ENCODE measurements at places on chromosomes 11 and 22. TPM values are rescaled to one million over a fixed set of nuclear protein-coding genes. Genes with fewer than 3 reads are reported as not detected.

LINC01488 gene
- not detected for total RNA-seq

PTGDR2 gene
- total RNA-seq = 0.52 TPM

GPHA2 gene
- not detected for total RNA-seq

MYO18B gene
- total RNA-seq = 144 TPM

SCGB2A2 gene
- not detected for total RNA-seq

HEPACAM gene
- total RNA-seq = 1.6 TPM

ARFGAP3 gene
- total RNA-seq = 32.9 TPM

NRGN gene
- total RNA-seq = not detected

JAM3 gene
- 65.8 TPM for total RNA-seq

ARHGAP42 gene
- 23.5 TPM for total RNA-seq

TMPRSS5 gene
- total RNA-seq = 2.1 TPM

FLRT1 gene
- total RNA-seq = 0.52 TPM

ISX gene
- total RNA-seq = not detected

NDUFC2 gene
- 69.9 TPM for total RNA-seq

DBX1 gene
- under 0.01 TPM for total RNA-seq

TEF gene
- 12.5 TPM for total RNA-seq

CCDC157 gene
- 1.0 TPM for total RNA-seq

POLA2 gene
- 2.1 TPM for total RNA-seq

CTSC gene
- 47.0 TPM for total RNA-seq

OSBP2 gene
- total RNA-seq = 4.7 TPM

KIAA1671 gene
- 11.5 TPM for total RNA-seq

ACTN3 gene
- 156 TPM for total RNA-seq

USH1C gene
- not detected for total RNA-seq

PACS1 gene
- total RNA-seq = 13.6 TPM

MS4A6A gene
- total RNA-seq = 33.4 TPM

TRPM5 gene
- under 0.01 TPM for total RNA-seq

PHETA2 gene
- total RNA-seq = 19.8 TPM

TTC38 gene
- total RNA-seq = 18.3 TPM

TOP3B gene
- 14.1 TPM for total RNA-seq

ALDH3B1 gene
- total RNA-seq = 2.6 TPM

MFRP gene
- total RNA-seq = not detected

MMP27 gene
- total RNA-seq = not detected

SERPIND1 gene
- total RNA-seq = not detected

GVQW3 gene
- total RNA-seq = 5.7 TPM

SLC22A6 gene
- not detected for total RNA-seq

TRIM29 gene
- 0.52 TPM for total RNA-seq

ADM gene
- 28.2 TPM for total RNA-seq

VPS37C gene
- 5.7 TPM for total RNA-seq

C2CD2L gene
- 2.1 TPM for total RNA-seq

MN1 gene
- 2.6 TPM for total RNA-seq

ESAM gene
- 9.4 TPM for total RNA-seq

NCAPD3 gene
- total RNA-seq = 11.0 TPM

DNAJB7 gene
- total RNA-seq = not detected

ART5 gene
- total RNA-seq = 0.52 TPM

PKP3 gene
- total RNA-seq = 1.0 TPM

HEPHL1 gene
- under 0.01 TPM for total RNA-seq

FGF19 gene
- total RNA-seq = not detected

CDC42EP1 gene
- total RNA-seq = 6.3 TPM
